ENCODE measurements at places on chromosomes 4 and X. TPM values are rescaled to one million over a fixed set of nuclear protein-coding genes. Genes with fewer than 3 reads are reported as not detected.
A peak's percentile ranks its signal among the peaks of the same experiment; 100 is the strongest.

DNA sequence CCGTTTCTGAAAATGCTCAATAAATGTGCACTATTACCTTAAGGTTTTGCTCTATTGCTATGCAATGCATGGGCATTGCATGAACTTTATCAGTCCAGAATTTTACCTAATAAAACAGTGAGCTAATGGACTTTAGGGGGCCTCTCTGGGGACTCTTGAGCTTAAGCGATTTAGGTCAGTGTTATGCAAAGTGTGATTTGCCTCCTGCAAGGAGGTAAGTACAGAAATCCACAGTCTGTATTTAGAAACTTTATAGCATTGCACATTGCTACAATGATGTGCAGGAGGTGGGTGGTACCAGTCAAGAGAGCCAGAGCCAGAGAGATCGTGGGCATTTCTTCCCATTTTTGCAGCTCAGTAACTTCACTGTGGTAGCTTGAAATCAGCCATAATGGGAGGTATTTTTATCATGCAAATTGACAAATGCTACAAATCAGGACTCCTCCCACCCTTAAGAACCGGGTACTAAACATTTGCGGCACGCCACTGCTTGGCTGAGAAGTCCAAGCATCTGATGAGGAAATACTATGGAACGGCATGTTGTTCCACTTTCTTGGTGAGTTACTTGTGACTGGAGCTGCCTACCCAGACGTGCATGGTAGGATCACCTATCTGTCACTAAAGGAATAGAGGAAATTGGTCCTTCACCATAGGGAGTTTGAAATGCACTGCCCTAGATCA, 174.6 kb upstream of the PGRMC2 start:
- H3K27ac ChIP-seq: no peak overlapping the region
- no peaks in the 10 kb centered on the region for H3K27me3 ChIP-seq
- H3K4me3 ChIP-seq: no peak overlapping the region
- no peaks in the 10 kb centered on the region for H3K36me3 ChIP-seq
- DNase-seq: no peak

PAGE4 gene
- total RNA-seq: not detected

XG gene
- total RNA-seq: not detected

BST1 gene
- 0.40 TPM for total RNA-seq

DNA sequence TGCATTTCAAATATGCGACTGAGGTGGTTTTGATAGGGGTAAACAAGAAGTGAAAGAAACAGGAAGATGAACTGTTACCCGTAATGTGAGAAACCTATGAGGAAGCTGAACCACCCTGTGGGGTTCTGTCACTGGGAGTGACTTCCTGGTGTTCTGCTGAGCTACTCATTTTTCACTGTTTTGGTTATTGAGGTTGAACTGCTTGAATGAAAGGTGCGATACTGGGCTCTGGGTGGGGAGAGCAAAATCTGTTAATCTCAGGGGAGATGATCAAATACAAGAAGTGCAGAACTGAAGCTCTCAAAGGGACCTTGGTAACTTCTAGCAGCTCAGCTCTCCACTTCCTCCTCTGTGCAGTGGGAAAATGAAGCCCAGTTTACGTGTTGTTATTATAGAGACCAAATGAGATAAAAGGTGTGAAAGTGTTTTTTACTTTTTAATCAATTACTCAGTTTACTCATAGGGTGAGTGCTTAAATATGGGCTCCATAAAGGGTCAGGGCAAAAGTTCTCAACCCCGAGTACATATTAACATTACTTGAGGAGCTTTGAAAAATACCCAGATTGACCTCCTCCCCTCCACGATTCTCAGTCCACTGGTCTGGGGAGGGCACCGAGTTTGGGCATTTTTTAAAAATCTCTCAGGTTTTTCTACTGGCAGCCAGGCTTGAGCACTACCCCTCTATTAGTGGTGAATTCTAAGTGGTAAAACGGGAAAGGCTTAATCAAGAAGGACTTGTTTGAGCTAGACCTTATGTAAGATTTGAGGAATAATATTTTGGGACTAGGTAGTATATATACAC, 66.7 kb downstream of the COQ2 start:
- H3K4me3 ChIP-seq: peak overlapping the region; percentile 41
- peaks cover 19% of the 10 kb centered on the region for H3K27me3 ChIP-seq
- H3K4me1 ChIP-seq: peaks cover 61% of the 10 kb centered on the region
- H3K36me3 ChIP-seq: peaks cover 28% of the 10 kb centered on the region
- peak overlapping the region; percentile 85 for H3K27ac ChIP-seq
- peak; percentile 91 for DNase-seq

- no peak overlapping the region for H3K4me3 ChIP-seq
- H3K36me3 ChIP-seq: peaks cover 1% of the 10 kb centered on the region
- peaks cover 17% of the 10 kb centered on the region for H3K27me3 ChIP-seq
- H3K27ac ChIP-seq: no peak overlapping the region
- no peaks in the 10 kb centered on the region for H3K4me1 ChIP-seq
- no peak for DNase-seq
Measured at GRCh38 chr4:10197952-10198351, 81.4 kb upstream of the WDR1 start.

DNA sequence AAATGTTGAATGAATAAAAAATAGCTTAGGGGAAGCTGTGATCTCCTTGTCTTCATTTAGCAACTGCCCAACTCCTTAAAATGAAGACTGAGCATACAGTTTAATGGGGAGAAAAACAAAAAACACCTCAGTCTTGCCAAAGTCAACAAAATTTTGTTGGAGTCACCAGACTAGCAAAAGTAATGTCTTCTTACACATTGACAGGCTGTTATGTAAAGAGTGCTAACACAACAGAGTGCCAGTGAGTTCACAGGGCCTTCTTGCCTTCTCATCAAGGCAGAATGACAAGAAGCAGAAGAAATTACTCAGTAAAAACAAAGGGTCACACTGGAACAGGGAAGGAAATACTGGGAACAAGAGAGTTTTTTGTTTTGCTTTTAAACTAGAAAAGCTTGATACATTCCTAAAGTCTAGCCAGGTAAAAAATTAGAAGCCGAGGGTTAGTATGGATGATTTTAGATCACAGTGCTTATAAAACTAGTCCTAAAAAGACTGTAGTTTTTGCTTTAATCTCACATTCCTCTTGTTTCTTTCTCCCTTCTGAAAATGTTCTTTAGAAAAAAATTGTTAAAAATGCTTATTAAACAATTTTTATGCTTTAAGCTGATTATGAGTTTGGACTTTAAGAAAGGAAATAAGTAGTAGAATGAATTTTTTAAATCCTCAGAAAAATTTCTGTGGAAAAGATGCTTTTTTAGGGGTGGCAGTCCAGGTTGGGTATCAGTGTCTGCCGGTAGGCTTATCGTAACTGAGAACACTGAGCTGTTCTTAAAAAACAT, 38.7 kb upstream of the FRAS1 start:
- H3K4me1 ChIP-seq: no peaks in the 10 kb centered on the region
- H3K36me3 ChIP-seq: no peaks in the 10 kb centered on the region
- H3K4me3 ChIP-seq: no peak overlapping the region
- DNase-seq: no peak

DNA sequence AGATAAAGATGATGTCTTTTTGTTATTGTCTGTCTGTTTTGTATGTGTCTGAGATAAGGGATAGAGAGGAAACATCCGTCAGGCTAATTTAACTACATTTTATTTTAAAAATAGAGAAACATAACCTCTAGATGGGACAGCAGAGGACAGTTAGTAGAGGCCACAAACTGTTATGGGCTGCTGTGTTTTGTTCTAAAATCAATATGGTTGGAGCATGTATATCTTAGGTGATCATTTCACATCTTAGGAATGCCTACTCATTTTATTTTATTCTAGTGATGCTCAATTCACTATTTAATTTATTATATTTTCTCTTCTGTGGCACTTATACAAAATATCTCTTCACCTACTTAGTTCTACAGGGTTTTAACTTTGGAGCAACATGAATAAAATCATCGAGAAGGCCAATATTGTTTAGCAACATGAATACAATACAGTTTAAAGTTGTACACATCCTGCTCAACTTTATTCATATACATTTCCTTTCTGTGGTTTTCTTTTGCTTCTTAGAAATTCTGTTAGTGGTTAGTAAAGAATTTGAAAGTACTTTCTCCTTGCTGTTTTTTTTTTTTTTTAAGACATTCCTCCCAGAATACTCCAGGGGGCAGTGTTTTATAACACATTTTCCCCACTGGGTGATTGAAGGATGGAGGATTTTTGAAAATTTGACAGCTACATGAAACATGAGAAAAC, 392.9 kb downstream of the UNC5C start:
- H3K36me3 ChIP-seq: no peaks in the 10 kb centered on the region
- H3K4me1 ChIP-seq: peaks cover 11% of the 10 kb centered on the region
- H3K27ac ChIP-seq: peak overlapping the region; percentile 62
- no peak overlapping the region for H3K4me3 ChIP-seq
- peaks cover 23% of the 10 kb centered on the region for H3K27me3 ChIP-seq

IL13RA2 gene
- not detected for total RNA-seq

IQCM gene
- not detected for total RNA-seq

DNA sequence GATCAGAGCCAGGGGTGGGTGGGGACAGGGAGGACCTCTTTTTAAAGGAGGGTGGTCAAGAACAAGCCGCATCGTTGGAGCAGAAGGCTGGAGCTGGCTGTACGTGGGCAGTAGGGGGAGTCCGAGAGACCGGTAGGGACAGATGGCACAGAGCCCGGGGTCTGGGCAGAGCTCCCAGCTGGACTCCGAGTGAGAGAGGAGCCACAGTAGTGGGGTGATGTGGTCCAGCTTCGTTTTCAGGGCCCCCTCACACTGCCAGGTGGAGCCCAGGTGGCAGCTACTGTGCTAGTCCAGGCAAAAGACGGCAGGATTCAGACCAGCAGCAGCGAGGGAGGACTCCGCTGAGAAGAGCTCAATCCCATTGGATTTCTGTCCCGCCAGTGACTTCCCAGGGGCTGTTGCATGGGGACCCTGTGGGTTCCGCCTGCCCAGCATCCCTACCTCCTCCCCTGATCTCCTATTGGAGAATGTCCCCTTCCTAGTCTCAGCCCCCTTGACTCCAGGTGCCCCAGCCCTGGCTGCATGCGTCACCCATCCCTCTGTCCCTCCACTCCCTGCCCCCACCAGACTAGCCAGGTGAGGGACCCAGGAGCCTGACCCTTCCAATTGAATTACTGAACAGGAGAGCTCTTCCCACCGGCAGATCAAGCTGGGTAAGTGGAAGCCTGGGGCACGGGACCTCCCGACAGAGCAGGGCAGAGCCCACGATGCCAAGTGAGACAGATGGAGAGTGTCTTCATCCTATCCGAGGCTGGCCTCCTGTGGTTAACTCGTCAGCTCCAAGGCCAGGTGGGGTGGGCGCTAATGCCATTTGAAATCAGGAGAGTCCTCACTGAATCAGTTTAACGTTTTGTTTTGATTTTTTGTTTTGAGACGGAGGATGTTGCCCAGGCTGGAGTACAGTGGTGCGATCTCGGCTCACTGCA, 2.9 kb downstream of the ARHGAP4 start:
- no peak for DNase-seq
- peak overlapping the region; percentile 94 for H3K27ac ChIP-seq
- peaks cover 24% of the 10 kb centered on the region for H3K4me1 ChIP-seq

All from activated CD8-positive, alpha-beta memory T cell treated with anti-CD3 and anti-CD28 coated beads, Interleukin-2, amount 10 ng/mL, durations not matched to agents 7 days and 5 days (primary cell).